Amniotic stem cell (primary cell): ENCODE measurements at places on chromosomes 7 and 10.

GRCh38 chr7:51785171-51785570 is 468.6 kb upstream of the COBL start:
- no peak for DNase-seq

DNA sequence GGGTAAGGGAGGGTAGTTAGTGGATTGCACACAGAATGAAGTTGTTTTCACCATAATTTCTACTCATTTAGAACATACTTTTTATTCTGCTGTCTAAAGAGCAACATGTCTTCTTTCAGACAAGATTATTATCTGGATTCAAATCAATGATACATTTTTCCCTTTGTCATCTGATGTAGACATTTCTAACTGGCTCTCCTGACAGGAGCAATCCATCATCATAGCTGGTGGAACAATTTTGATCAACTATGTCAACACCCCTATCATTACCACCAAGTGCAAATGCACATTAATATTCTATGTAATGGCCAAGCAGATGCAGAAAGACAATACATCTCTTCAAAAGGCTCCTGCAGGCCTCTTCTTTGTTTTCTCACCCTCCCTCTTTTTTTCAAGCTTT is 672.9 kb upstream of the LRRTM3 start:
- no peak for DNase-seq

DNA sequence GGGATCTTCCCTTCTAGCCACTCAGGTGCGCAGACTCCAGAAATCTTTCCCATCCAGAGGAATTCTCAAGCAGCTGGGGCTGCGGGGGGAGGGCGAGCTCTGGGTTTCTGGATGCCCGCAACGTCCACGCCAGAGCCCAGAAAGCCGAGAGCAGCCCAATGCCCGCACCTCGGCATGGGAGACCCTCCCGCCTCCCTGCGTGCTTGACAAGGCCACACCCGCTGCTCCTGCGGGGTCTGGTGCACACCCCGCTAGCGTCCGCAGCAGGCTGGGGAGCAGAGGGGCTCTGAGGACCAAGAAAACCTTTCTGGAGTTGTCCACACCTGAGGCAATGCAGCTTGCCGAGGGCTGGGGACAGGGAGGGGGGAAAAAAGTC is 66.2 kb downstream of the SLC29A4 start:
- no peak for DNase-seq

DNA sequence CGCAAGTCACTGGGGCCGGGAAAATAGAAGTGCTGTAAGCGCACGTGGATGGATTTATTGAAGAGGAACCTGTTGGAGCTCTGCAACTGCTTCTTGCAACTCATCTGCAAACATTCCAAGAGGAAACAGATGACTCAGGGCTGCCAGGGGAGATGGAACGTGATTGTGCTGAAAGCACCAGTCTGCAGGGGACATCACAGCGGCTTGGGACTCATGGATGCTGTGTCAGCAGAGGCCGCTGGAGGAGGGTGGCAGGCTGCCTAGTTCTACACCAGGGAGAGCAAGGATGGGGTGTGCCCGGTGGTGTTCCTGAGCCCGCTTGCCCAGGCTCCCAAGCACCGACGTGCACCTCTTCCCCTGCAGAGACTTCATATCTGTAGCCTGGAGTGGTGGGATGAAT is 515.7 kb downstream of the TCERG1L start:
- no peak for DNase-seq

- DNase-seq = no peak
These were observed 104.3 kb downstream of the TYW1 start for GRCh38 chr7:67100956-67101361.
